ENCODE measurements at places on chromosomes 3 and 15. TPM values are rescaled to one million over a fixed set of nuclear protein-coding genes. Genes with fewer than 3 reads are reported as not detected.

The CHSY1 gene
- 23.8 TPM for total RNA-seq

The C3orf70 gene
- 0.50 TPM for total RNA-seq

The SLC28A1 gene
- not detected for total RNA-seq

The RNF168 gene
- 9.8 TPM for total RNA-seq

The PCSK6 gene
- not detected for total RNA-seq

The AMT gene
- 2.5 TPM for total RNA-seq

The COL6A5 gene
- not detected for total RNA-seq

The DAZL gene
- not detected for total RNA-seq

The ZNF860 gene
- 0.17 TPM for total RNA-seq

The CLPX gene
- 19.5 TPM for total RNA-seq

The TMEM266 gene
- total RNA-seq, result under 0.01 TPM

The GPR62 gene
- total RNA-seq, result 0.15 TPM

The P2RY12 gene
- total RNA-seq, result not detected

The SLC28A2 gene
- not detected for total RNA-seq

The CACNA2D2 gene
- total RNA-seq, result 0.17 TPM

The FBXW12 gene
- total RNA-seq, result not detected

The CFAP20DC gene
- total RNA-seq, result 2.5 TPM

The FES gene
- 20.0 TPM for total RNA-seq

The WDR93 gene
- 0.15 TPM for total RNA-seq

The C3orf49 gene
- not detected for total RNA-seq

The CHRD gene
- total RNA-seq, result 0.30 TPM

The ZNF662 gene
- 1.0 TPM for total RNA-seq

The HIGD2B gene
- not detected for total RNA-seq

The CYP11A1 gene
- 0.84 TPM for total RNA-seq

The RCN2 gene
- 48.6 TPM for total RNA-seq

The TMEM87A gene
- 31.3 TPM for total RNA-seq

The ZDHHC23 gene
- total RNA-seq, result 0.17 TPM

All from bronchus fibroblast of lung (primary cell).